ENCODE measurements at places on chromosomes 6 and 20.

GRCh38 chr20:58023346-58023745 is 205.1 kb downstream of the ANKRD60 start:
- DNase-seq, result no peak

GRCh38 chr6:20640181-20640580 is 105.9 kb downstream of the CDKAL1 start:
- no peak for DNase-seq

- DNase-seq, result peak; percentile 29
Observed at GRCh38 chr6:16836144-16836981, 75.1 kb upstream of the ATXN1 start.

- DNase-seq, result no peak
Observed at GRCh38 chr6:15152700-15153099, 93.2 kb upstream of the JARID2 start.

GRCh38 chr20:34066476-34067090 is 45.5 kb downstream of the EIF2S2 start:
- DNase-seq, result no peak

DNA sequence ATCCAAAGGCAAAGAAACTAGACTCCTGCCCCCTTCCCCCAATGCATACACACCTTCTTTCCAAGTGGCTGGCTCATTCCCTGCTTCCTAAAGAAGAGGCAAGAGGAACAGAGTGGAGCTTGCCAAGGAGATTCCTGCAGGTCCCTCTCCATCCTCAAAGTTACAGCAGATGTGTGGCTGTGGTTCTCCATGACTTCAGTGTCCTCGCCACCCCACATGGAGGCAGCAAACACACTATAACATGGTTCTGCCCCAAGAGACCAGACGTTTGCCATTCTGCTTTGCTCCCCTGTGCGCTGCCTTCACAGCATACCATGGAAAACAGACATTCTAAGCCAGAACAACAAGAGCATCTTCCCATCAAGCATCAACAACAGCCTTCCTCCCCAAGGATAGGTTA is 84.4 kb downstream of the BACH2 start:
- DNase-seq, result no peak

DNA sequence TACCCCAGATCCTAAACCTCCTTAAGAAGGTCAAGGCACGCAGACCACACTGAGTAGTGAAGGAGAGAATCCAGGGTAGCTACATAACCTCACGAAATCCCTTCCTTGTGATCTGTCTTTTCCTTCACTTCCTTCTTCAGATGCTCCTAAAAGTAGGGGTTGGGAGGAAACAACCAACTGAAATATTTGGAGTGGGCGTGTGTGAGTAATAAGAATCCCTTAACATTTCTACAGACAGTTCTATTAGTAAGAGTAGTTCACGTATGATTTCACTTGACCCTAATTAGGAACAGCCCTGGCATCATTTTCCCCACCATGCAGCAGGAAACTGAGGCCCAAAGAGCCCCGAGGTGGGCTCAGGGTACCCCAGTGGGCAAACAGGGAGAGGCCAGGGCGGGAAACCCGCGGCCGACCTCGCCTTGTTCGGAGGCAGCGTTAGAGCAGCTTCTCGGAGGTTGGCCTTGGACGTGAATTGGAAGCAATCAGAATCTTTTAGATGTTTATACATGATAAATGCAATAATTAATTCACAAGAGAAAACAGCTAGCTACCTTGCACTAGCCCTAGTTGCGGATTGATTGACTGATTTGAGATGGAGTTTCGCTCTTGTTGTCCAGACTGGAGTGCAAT is 859 bp upstream of the RAE1 start:
- no peak for DNase-seq

DNA sequence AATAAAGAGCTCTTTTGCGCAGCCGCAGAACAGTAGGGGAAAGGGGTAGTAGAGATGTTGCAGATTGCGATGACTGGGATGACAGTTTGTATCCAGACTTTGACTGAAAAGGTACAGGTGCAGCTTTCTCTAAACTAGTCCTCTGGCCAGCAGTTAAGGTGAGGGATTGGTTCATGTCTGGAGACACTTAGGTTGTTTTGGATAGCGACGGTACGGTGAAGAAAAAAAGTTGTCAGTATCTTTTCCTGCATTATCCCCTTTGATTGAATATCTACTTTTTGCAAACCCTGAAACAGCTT is 537 bp downstream of the PRR3 start:
- no peak for DNase-seq

- DNase-seq, result peak; percentile 68
Observed at GRCh38 chr6:6803180-6803977, 214.9 kb downstream of the LY86 start.

- no peak for DNase-seq
Observed at GRCh38 chr20:2839732-2840137, 720 bp downstream of the PCED1A start.

- no peak for DNase-seq
Observed at GRCh38 chr6:52994031-52994838, 849 bp downstream of the GSTA4 start.

- DNase-seq, result no peak
Observed at GRCh38 chr6:134850721-134851305, 99.1 kb downstream of the ALDH8A1 start.

- DNase-seq, result no peak
Observed at GRCh38 chr6:161526794-161527193, 252.9 kb upstream of the AGPAT4 start.

- DNase-seq, result no peak
Observed at GRCh38 chr6:13278164-13278563, 50.2 kb downstream of the TBC1D7 start.

DNA sequence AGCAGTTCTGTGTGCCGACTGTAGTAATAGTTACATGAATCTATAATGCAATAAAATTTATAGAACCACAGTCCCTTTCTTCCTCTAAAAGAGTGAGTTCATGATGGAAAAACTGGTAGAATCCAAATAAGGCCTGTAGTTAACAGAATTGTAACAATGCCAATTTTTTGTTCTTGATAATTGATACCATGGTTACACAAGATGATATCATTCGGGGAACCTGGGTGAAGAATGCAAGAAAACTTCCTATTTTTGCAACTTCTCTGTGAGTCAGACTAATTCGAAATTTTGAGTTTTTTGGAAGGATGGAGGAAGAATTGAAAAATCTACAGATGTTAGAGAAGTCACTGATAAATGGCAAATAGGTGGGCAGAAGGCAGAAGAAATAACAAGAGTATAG is 381.8 kb downstream of the CDKAL1 start:
- DNase-seq, result no peak

GRCh38 chr6:392441-393390 is 1.2 kb downstream of the IRF4 start:
- no peak for DNase-seq

- DNase-seq, result no peak
Observed at GRCh38 chr6:150238336-150238741, 95.5 kb downstream of the PPP1R14C start.

DNA sequence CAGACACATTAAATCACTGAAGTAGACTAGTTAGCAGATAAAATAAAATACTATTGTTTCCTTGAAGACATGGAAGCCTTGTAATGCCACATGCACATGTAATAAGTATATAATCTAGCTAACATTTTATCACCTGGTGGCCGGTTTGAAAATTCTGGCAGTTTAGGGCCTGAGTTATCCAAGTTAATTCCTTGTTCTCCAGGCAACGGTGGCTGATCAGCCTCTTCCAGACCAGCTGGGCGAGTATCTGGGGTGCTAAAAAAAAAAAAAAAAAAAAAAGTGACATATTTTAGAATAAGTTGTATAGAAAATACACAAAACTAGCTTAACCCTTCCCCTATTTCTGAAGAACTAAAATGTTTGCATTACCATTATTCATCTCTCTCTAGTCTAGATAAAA is 42.5 kb downstream of the TP53INP2 start:
- no peak for DNase-seq

DNA sequence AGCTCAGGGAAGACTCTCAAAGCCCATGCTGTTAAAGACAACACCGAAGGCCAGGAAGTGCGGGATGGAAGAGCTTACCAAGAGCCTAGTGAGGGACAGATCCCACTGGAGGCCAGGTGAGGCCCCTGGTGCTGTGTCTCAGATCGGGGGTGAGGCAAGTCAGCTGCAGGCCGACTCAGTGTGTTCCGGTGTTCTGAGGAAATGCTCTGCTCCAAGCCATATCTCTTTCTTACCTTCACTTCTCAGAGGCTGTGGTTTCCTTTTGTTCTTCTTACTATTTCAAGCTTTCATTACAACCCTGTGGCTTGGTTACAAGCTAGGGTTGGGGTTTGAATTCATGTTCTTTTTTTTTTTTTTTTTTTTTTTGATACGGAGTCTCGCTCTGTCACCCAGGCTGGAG is 114.3 kb upstream of the ZFP64 start:
- no peak for DNase-seq

GRCh38 chr20:8780915-8781314 is 288.0 kb upstream of the PLCB4 start:
- DNase-seq, result no peak

DNA sequence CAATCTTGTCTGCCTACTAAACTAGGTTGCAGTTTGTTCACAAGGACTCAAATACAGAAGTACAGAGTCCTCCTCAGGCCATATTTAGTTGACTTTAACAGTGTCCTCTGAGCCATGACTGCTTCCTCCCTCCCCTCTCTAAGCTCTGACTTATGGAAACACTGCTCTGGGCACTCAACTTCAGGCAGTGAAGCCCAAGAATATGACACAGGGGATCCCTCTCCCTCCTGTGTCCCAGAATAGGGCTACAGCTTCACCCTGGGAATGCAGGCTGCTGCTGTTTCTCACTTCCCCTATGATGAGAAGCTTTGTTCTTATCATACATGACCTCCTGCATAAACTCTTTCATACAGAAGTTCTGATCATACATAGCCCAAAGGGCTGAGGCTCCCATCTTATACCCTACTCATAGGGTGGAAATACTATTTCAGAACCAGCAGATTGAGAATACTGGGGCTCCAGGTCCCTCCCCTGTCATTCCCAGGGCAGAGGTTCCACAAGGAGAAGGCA is 97.3 kb upstream of the UST start:
- DNase-seq, result no peak

- DNase-seq, result no peak
Observed at GRCh38 chr20:21229163-21229562, 74.0 kb upstream of the XRN2 start.

- DNase-seq, result no peak
Observed at GRCh38 chr6:132598473-132598872, 8.9 kb upstream of the TAAR5 start.

DNA sequence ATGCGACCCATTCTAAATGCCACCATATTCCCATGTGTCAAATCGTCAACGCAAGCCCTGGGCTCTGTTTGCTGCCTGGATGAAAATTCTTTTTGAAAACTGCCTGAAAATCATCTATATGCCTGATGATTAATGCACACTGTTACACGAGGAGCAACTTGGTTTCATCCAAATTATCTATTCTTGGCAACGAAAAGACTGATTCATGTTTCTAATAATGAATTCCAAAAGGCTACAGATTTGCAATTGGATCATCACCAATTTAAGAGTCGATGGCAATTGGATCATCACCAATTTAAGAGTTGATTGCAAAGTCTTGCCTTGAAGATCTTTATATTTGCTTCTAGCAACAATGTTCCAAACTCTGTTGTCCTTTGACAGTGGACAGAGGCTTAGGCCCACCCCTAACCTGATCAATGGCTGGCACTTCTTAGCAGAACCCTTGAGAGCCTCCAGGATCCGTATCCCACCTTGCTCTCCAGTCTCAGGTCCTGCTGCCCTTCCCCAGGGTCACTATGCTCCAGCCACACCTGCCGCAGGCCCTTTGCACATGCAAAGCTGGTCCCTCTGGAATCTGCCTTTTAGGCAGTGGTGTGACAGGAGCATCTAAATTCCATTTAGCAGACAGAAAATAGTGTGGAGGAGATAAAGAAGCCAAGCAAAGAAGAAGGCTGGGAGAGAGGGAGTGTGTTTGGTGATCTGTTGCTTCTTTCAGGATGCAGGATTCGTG is 460.9 kb upstream of the SULF2 start:
- no peak for DNase-seq

- DNase-seq, result no peak
Observed at GRCh38 chr6:36688063-36688738, 9.4 kb upstream of the RAB44 start.

- DNase-seq, result no peak
Observed at GRCh38 chr20:6765469-6766058, 1.9 kb upstream of the BMP2 start.

- DNase-seq, result no peak
Observed at GRCh38 chr6:56507517-56507916, 135.2 kb downstream of the DST start.

DNA sequence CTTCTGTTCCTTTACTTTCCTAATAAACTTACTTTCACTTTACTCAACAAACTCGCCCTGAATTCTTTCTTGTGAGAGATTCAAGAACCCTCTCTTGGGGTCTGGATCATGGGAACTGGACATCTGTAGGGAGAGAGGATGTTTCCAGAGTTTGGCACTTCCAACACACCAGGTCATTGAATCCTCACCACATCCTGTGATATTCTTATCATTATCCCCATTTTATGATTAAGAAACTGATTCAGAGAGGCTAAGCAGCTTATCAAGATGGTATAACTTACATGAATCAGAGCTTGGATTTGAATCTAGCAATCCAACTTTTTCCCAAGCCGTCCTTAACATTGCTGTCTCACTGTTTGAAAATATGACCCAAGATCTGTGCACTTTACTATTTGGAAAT is 15.5 kb downstream of the PPIL6 start:
- no peak for DNase-seq

Data from GM12864 (cell line).